Karpas-422 (cell line): ENCODE measurements at places on chromosomes 7 and 10. TPM values are rescaled to one million over a fixed set of nuclear protein-coding genes. Genes with fewer than 3 reads are reported as not detected.

GPR22 gene
- not detected in 2 replicates for total RNA-seq

NXPH1 gene
- total RNA-seq: not detected in 2 replicates

TLX1 gene
- total RNA-seq: not detected in 2 replicates

TCERG1L gene
- not detected in 2 replicates for total RNA-seq

DNA sequence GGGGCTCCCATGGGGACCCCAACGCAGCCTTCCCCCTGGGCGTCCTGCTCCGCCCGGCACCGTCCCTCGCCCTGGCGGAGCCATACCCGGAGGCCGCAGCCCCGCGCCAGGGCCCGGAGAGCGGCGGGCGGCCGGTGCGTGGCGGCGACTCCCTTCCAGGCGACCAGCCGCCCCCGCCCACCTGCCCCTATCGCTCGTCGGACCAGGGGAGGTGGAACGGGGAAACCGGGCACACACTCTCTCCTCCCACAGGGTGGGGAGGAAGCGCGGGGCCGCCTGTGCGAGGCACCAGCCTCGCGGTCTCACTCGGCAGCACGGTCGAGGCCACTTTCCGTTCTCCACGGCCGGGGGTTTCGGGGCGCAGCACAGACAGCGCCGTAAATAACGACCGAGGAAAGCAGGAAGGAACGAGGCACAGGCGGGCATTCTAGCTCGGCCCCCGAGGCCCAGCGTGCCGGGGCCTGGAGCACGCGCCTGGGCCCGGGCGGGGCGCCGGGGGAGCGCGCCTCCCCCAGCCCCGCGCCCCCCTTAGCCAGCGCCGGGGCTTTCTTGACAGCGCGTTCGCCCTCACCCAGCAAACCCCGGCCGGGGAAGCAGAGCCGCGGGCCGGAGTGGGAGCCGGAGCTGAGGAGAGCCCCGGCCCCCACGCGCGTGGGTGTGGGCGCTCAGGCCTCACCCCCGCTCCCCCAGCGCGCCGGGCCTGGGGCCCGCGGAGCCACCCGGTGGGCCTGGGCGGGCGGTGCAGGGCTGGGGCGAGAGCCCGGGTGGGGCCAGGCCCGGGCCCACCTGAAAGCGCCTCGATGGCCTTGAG is 936 bp downstream of the IGF2BP3 start:
- H3K4me3 ChIP-seq: peak overlapping the region; percentile 91
- H3K4me1 ChIP-seq: peaks cover 49% of the 10 kb centered on the region
- peak overlapping the region; percentile 96 for H3K27ac ChIP-seq
- peak; percentile 77 for DNase-seq

- H3K27ac ChIP-seq: no peak overlapping the region
- DNase-seq: no peak
- H3K4me3 ChIP-seq: no peak overlapping the region
- no peaks in the 10 kb centered on the region for H3K4me1 ChIP-seq
Observed at GRCh38 chr10:19974138-19974537, 157.9 kb downstream of the PLXDC2 start.

DNA sequence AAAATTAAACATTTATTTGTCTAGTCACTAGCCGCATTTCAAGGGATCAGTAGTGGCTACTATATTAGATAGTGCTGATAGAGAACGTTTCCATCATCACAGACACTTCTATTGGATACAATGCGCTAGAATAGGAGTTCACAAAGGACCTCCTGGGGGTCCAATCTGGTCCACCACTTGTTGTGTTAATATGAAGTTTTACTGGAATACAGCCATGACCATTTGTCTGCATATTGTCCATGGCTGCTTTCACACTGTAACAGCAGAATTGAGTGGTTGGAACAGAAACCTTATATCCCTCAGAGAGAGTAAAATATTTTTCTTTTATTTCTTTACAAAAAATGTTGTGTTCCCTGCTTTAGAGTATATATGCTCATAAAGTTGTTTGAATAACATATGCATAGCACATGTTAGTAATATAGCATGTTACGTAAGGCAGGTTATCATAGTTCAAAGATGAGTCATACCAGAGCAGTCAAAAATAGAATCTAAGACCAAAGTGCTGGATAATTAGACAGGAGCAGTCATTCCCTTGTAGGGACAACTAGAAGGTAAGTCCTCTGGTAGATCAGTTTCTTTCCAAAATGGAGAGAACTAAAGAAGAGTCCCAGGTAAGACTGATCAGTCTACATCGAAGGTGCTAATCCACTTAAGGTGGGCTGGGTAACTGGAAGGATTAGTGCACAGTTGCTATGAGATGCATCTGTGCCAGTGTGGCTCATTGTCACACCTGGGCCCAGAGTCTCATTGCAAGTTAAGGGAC is 14.9 kb downstream of the BZW2 start:
- no peak overlapping the region for H3K4me3 ChIP-seq
- peaks cover 17% of the 10 kb centered on the region for H3K4me1 ChIP-seq
- peaks cover 24% of the 10 kb centered on the region; the same call in 1 of the 2 replicates for H3K36me3 ChIP-seq
- H3K27me3 ChIP-seq: no peaks in the 10 kb centered on the region

- no peak overlapping the region for H3K27ac ChIP-seq
- no peaks in the 10 kb centered on the region for H3K27me3 ChIP-seq
- no peak overlapping the region for H3K4me3 ChIP-seq
- DNase-seq: no peak
Observed at GRCh38 chr10:132666705-132667341, 119.1 kb downstream of the NKX6-2 start.

DNA sequence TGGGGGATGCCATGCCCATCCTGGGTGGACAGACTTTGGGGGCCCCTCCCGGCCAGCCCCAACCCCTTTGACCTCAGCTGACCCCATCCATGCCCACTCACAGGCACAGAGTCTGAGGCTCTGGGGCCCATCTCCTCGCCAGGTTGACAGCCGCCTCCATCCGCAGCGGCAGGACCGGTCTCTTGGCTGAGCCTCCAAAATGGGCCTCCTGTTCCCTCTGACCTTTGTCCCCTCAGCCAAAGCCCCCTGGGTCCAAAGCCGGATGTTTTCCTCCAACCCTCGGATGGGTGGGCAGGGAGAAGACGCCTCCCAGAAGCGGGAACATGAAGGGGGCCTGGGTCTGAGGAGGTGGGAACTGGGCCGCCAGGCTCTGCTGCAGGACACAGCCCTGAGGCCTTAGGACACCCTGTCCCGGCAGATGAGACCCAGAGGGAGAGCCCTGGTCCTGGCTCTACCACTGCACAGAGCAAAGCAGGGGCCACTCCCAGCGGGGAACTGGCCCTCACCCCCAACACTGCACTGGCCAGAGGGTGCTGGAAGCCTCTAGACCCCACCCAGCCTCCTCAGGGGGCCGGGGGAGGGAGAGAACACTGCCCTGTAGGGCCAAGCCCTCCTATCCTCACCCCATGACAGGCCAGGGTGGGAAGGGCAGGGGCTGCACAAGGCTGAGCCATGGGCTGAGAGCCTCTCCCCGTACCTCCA is 12.6 kb downstream of the PDGFA start:
- no peaks in the 10 kb centered on the region for H3K36me3 ChIP-seq
- no peak overlapping the region for H3K27ac ChIP-seq
- no peak for DNase-seq
- H3K4me3 ChIP-seq: no peak overlapping the region
- no peaks in the 10 kb centered on the region for H3K27me3 ChIP-seq
- no peaks in the 10 kb centered on the region for H3K4me1 ChIP-seq

GRCh38 chr10:113872139-113873030 is 17.9 kb downstream of the NHLRC2 start:
- no peaks in the 10 kb centered on the region for H3K27me3 ChIP-seq
- H3K4me3 ChIP-seq: no peak overlapping the region
- H3K27ac ChIP-seq: peak overlapping the region; percentile 7; the same call in 1 of the 2 replicates
- peaks cover 3% of the 10 kb centered on the region; the same call in 1 of the 2 replicates for H3K36me3 ChIP-seq

DNA sequence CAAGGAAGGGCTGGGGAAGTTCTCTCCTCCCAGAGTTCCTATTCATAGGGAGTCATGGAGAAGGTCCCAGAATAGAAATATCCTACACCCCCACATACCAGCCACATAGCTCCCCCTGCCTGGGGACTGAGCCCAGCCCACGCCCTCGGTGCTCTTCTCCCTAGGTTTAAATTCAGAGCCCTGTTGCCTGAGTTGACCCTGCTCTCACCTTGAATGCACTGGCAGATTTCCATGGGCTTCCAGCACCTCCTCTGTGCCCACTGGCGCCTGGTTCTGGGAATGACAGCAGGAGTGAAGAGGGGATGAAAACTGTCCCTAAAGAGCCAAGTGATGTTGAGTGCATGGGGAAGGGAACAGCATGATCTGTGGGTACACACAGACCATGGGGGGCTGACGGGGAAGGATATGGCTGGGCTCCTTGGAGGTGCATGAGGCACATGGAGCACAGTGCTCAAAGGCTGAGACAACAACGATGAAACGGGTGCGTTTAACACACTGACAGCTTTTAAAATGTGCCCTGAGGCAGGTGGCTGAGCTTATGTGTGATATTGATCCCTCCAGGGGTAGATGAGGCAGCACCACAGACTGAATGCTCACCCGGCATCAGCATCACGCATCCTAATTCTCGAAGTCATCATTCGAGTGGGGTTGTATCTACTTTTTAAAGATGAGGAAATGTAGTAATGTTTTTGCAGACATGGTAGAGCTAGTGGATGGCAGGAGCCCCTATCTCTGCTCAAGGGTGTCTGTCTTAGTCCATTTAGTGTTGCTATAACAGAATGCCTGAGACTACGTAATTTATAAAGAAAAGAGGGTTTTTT is 53.7 kb upstream of the IGFBP3 start:
- no peak overlapping the region for H3K4me3 ChIP-seq
- no peaks in the 10 kb centered on the region for H3K27me3 ChIP-seq
- H3K4me1 ChIP-seq: no peaks in the 10 kb centered on the region
- H3K36me3 ChIP-seq: no peaks in the 10 kb centered on the region

GRCh38 chr10:111525696-111526095 is 448.9 kb downstream of the ADRA2A start:
- H3K27ac ChIP-seq: no peak overlapping the region
- H3K36me3 ChIP-seq: no peaks in the 10 kb centered on the region
- no peaks in the 10 kb centered on the region for H3K27me3 ChIP-seq
- H3K4me3 ChIP-seq: no peak overlapping the region

GRCh38 chr10:103854265-103854685 is 1.1 kb downstream of the SH3PXD2A start:
- H3K4me3 ChIP-seq: no peak overlapping the region
- H3K36me3 ChIP-seq: no peaks in the 10 kb centered on the region
- H3K4me1 ChIP-seq: no peaks in the 10 kb centered on the region
- no peak overlapping the region for H3K27ac ChIP-seq
- H3K27me3 ChIP-seq: no peaks in the 10 kb centered on the region

DNA sequence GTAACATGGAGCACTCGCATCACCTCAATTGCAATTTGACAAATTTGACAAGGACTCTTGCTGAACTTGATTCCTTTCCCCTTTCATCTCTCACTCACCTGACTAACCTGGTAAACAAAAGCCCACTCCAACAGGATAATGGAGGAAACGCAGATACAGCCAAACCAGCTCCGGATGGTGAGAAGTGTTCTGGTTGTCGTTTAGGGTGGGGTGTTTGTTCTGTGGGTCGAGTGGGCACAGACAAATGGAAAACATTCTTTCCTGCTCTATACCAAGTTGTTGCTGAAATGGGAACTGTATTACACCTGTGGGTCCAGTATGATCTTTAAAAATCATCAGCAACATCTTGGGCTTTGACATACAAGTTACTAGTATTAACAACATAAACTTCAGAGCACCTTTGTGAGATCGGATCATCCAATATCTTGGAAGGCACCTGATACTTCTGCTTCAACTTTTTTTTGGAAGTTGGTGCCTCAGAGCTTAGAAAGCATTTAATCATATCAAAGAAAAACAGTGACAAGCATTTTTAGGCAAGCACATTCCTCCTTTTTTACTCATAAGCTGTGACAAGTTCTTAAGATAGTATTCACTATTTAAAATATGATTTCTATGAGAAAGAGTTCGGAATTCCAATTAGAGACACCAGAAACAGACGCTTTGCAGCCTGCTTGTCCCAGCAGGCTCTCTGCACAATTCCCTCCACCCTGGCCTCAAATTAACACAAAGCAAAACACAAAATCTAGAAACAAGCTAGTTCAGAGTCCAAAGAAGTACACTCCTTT is 58.1 kb downstream of the CCDC186 start:
- no peaks in the 10 kb centered on the region for H3K36me3 ChIP-seq
- H3K4me1 ChIP-seq: no peaks in the 10 kb centered on the region
- H3K27ac ChIP-seq: no peak overlapping the region
- no peak overlapping the region for H3K4me3 ChIP-seq
- no peak for DNase-seq

- no peak overlapping the region for H3K4me3 ChIP-seq
- no peaks in the 10 kb centered on the region for H3K27me3 ChIP-seq
- no peak for DNase-seq
- H3K27ac ChIP-seq: no peak overlapping the region
- no peaks in the 10 kb centered on the region for H3K4me1 ChIP-seq
- H3K36me3 ChIP-seq: no peaks in the 10 kb centered on the region
Observed at GRCh38 chr10:130041451-130042371, 68.9 kb downstream of the C10orf143 start.

DNA sequence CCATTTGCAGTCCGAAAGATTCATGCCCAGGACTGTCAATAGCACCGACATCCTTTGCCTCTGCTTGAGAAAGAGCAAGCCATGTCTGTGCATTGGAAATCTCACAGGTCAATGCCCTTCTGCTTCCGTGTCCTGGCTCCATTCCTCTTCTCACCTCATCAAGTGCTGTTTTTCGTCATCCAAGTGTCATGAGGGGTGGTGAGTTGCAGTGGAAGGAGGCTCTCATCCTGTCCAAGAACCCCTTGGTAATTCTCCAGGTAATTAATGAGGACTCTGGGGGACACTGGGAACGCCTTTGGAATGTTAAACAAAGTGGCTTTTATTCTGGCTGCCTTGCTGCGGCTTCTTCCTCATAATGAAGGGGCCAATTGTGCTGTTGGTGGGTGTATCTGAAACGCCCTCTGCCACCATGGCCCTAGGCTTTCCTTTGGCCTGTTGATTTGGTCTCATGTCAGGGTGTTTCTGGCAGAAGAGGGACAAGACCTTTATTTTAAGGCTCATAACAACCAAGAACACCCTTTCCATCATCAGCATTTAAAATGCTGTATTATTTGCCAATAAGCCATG is 57.7 kb downstream of the PPP1R3C start:
- H3K4me3 ChIP-seq: no peak overlapping the region
- H3K27ac ChIP-seq: no peak overlapping the region
- no peak for DNase-seq

DNA sequence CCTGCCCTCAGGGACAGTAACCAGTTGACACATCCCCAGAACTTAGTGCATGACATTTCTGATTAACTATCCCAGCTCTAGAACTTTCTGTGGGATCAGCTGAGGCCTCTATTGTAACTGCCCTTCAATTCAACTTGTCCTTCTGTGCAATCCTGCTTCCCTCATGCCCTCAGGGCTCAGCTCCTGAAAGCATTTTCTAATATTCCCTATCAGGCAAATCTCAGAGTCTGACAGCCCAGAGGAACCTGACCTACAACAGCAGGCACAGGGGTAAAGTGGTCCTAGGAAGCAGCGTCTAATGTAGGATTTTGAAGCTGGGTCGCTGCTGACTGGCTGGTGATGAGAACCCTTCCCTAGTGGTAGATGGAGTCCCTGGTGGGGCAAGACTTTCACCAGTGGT is 13.6 kb upstream of the STN1 start:
- H3K27me3 ChIP-seq: no peaks in the 10 kb centered on the region
- peaks cover 12% of the 10 kb centered on the region for H3K4me1 ChIP-seq
- H3K4me3 ChIP-seq: no peak overlapping the region
- no peak for DNase-seq
- no peaks in the 10 kb centered on the region for H3K36me3 ChIP-seq
- H3K27ac ChIP-seq: no peak overlapping the region

GRCh38 chr7:120792091-120792860 is 65.7 kb downstream of the TSPAN12 start:
- no peak overlapping the region for H3K4me3 ChIP-seq
- H3K27ac ChIP-seq: no peak overlapping the region
- no peaks in the 10 kb centered on the region for H3K4me1 ChIP-seq
- DNase-seq: peak; percentile 82
- H3K36me3 ChIP-seq: no peaks in the 10 kb centered on the region
